NCI-H2081 treated with DMSO at 0.1 percent for 48 hours (cell line): ENCODE measurements at places on chromosomes 16 and 17.

GRCh38 chr17:35117984-35118383, 1.7 kb downstream of the RAD51D start:
- no peak for DNase-seq

- no peak for DNase-seq
These were observed 4.1 kb downstream of the B3GNT9 start for GRCh38 chr16:67146523-67147357.

DNA sequence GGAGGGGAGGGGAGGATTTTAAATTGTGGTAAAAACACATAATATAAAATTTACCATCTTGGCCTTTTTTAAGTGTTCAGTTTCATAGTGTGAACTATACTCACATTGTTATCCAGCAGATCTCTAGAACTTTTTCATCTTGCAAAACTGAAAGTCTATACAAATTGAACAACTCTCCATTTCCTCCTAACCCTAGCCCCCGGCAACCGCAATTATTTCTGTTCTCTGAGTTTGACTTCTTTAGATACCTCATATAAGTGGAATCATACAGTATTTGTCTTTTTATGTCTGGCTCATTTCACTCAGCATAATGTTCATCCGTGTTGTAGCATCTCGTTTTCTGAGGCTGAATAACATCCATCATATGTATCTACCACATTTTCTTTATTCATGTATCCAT, 30.0 kb upstream of the MRTFB start:
- DNase-seq = no peak

DNA sequence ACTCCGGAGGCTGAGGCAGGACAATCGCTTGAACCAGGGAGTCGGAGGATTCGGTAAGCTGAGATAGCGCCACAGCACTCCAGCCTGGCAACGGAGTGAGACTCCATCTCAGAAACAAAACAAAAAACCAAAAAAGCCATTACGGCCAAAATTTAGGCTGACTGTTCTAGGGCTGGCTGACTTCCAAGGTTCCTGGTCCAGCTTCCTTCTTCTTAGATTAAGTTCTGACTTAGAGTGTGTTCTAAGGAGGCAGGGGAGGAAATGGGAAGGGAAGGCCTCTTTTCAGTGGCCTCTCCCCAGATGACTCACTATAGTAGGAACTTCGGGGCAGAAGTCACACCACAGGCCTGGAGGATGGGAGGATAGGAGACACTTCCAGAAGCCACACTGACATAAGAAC, 27.7 kb upstream of the CLEC18B start:
- no peak for DNase-seq

GRCh38 chr17:43599046-43599395, 52.9 kb upstream of the ETV4 start:
- DNase-seq = no peak

GRCh38 chr16:66800856-66801255, 528 bp downstream of the TERB1 start:
- DNase-seq = no peak

DNA sequence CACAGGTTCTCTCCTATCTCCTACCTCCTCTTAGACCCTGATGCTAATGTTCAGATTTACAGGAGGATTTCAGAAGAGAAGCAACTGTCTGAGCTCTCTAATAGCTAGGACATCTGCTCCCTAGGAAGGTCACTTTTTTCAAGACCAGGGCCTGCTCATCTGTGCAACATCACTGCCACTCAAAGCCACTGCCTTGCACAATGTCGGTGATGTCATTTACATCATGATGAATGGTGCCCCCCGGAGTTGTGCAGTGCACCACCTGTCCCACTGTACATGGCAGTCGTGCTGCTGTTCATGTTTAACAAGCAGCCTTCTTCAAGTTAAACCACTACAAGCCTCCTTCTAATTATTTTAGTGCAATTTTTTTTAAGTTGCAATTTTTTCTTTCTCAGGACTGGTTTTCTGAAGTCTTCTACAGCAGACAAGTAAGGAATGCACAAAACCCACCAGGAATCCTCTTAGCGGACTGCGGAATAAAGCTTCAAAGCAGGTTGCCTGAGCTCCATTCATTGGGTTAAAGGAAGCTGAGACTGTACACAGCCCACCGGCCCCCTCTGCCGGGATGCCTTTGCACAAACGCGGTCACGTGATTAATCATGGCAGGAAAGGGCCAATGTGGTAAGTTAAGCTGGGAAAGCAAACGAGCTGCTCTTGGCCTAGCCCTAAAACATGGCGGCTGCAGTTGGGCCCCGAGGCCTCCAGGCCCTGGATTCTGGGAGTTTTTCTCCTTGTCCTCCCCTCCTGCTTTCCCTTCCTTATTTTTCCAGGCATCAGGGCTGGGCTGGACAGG, 74.1 kb downstream of the MYH11 start:
- no peak for DNase-seq

- DNase-seq = no peak
These were observed 1570.0 kb upstream of the GOT2 start for GRCh38 chr16:60304066-60304465.

DNA sequence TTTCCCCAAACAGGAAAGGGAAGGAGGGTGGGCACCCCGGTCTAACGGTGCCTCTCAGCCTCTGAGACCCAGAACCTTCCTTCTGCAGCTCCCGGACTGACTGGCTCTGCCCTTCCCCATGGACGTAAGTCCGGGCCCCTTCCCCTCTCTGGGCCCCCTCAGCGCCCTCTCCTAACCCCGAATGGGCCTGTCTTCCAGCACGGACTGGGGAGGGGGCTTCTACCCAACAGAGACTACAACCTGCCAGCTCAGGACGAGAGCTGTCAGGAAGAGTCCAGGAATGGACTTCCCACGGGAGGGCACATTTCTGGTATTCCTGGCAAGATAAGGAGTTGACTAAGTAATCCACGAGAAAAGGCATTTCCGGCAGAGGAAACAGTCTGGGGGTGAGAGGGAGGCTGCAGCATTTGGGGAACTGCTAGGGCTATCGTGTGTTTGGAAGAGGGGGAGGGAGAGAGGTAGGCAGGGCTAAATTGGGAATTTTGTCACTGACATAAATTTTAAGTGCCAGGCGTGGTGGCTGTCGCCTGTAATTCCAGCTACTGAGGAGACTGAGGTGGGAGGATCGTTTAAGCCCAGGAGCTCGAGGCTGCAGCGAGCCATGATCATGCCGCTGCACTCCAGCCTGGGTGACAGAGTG, 12.1 kb upstream of the ALDOA start:
- DNase-seq = no peak

DNA sequence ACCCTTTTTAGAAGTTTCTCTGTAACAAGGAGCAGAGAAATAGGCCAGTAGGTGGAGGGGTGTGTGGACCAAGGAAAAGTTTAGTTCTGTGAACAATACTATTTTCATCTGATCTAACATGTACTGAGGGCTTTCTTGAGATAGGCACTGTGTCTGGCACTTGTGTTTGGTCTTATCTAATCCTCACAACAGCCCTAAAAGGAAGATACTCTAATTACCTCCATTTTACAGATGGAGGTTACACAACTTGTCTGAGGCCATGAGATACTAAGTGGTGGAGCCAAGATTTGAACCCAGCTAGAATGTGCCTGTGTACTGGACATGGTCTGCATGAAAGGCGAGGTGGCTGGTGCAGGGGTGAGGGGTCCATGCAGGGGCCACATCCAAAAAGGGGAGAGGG, 4.5 kb downstream of the TNFSF12 start:
- no peak for DNase-seq

DNA sequence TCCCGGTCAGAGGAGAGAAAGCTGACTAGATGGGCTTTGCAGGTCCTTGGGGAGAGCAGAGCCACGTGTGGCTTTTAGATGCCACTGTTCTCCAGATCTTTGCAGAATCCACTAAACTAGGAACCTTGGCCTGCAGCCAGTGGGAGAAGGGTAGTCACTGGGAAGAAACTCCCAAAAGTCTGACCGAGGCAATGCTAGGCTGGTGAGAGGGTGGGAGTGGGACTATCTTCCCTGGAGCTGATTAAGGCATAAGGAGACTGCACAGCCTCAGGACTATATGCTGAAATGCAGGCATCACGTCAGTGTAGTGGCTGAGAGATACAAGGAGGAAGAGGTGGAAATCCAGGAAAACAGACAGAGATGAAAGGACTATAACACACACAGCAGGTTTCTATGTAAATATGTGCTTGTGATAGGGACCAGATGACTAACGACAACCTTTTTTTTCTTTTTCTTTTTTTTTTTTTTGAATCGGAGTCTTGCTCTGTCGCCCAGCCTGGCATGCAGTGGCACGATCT, 2.2 kb upstream of the GSDMA start:
- DNase-seq = no peak

DNA sequence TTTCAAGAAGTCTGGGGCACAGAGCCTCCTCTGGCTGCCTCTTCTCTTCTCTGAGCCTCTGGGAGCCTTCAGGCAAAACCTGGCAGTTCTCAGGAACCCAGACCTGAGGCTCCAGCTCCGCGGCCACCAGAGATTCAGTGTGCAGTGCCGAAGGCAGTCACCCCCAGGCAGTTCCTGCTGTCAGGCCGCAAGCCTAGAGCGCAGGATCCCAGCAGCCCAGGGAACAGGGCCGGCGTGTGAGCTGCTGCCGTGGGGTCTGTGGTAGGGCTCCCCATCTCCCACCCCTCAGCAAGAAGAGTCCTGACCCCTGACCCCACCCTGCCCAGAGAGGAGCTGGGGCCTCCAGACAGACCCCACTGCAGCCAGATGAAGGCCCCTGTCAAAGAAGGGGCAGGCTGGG, 78.2 kb downstream of the AMFR start:
- no peak for DNase-seq

DNA sequence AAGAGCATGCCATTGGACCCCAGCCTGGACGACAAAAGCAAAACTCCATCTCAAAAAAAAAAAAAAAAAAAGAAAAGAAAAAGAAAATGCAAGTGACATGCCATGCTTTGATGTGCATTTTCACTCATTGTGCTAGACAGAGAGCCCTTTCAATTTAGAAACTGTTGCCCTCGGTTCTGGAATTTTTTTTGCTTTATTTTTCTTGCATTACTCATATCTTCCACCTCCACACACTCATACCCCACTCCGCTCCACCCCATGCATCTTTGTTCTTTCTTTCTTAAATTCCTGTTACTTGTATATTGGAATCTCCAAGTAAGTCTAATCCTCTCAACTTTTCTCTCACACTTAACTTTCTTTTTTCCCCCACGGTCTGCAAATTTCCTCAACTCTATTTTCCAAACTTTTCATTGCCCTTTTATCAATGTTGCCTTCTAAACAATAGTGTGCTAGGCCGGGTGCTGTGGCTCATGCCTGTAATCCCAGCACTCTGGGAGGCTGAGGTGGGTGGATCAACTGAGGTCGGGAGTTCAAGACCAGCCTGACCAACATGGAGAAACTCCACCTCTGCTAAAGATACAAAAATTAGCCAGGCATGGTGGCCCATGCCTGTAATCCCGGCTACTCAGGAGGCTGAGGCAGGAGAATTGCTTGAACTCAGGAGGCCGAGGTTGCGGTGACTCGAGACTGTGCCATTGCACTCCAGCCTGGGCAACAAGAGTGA, 16.8 kb upstream of the SUZ12 start:
- no peak for DNase-seq

GRCh38 chr16:73956587-73957494, 339.8 kb upstream of the PSMD7 start:
- DNase-seq = no peak

DNA sequence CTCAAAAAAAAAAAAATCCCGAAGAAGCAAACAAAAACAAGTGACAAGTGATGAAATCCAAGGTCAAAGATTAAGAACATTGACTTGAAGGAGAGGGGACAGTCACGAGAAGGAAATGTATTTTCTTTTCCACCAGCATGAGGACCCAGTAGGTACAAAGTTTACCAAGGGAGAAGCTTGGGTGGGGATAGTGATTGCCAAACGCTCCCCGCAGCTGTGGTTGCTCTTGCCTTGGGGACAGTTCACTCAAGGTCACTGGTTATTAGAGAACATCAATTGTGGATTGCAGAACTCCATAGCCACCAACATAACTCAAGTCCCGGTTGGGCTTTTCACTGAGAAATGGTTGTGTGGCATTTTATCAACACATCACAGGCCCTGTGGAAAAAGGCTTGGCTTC, 27.0 kb downstream of the RSL1D1 start:
- DNase-seq = no peak

DNA sequence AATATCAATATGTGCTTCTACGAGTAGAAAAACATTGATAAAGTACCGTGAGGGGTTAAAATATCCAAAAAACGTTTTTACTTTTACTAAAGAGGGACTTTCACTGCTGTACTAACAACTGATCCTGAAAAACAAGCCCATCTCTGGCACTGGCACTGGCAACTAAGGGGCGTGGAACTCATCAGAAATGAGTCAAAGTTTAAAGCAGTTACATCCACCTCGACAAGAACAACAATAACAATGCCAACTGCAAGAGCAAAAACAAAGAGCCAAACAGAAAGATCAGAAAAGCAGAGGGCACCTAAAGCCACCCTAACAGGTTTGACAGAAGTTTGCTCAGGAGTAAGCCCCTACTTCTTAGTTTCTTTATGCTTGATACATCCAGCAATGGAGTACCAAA, 13.1 kb downstream of the MBTPS1 start:
- no peak for DNase-seq

GRCh38 chr17:77592106-77592865, 366.2 kb upstream of the TNRC6C start:
- DNase-seq = no peak
